ENCODE measurements at places on chromosomes 1 and 21. TPM values are rescaled to one million over a fixed set of nuclear protein-coding genes. Genes with fewer than 3 reads are reported as not detected.

Gene LCE2A
- total RNA-seq = not detected

Gene BRINP2
- total RNA-seq = 0.63 TPM

Gene PRDM16
- 1.2 TPM for total RNA-seq

DNA sequence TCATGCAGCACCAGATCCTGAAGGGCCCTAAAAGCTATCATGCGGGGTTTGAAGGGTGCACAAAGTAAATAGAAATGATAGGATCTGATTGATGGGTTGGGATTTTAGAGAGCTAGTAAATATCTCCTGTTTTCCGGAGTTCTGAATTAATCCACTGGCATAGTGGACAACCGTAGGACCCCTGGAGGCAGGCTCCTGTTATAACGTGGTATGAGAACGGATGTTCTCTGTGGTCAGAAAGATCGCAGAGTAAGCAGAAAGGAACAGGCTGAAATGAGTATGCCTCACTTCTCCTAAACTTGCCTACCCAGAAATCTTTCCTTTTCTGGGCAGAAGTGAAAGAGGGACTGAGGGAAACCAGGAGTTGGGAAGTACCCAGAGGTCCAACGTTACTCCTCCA lies 470.8 kb downstream of the AJAP1 start:
- DNase-seq = no peak
- no peak overlapping the region for H3K4me3 ChIP-seq
- no peaks in the 10 kb centered on the region for H3K4me1 ChIP-seq
- no peak overlapping the region for H3K27ac ChIP-seq
